Mammary microvascular endothelial cell (primary cell): ENCODE measurements at places on chromosomes 5 and 9. TPM values are rescaled to one million over a fixed set of nuclear protein-coding genes. Genes with fewer than 3 reads are reported as not detected.

Gene TTC16
- total RNA-seq: not detected in 2 replicates

Gene STPG3
- not detected in 2 replicates for total RNA-seq

Gene CDKN2A
- 40.8 and 43.6 TPM in 2 replicates for total RNA-seq

Gene GRIA1
- not detected in 2 replicates for total RNA-seq

Gene MEF2C
- 48.6 and 71.6 TPM in 2 replicates for total RNA-seq

Gene IGIP
- 0.67 and 2.2 TPM in 2 replicates for total RNA-seq

Gene MTREX
- 52.7 and 60.5 TPM in 2 replicates for total RNA-seq

Gene TMEM232
- total RNA-seq: 2.7 TPM in 1 of 2 replicates, not detected in the other

Gene PHF24
- total RNA-seq: not detected in 2 replicates

Gene GRIN3A
- total RNA-seq: not detected in 2 replicates

Gene OLFM1
- total RNA-seq: 2.1 and 4.7 TPM in 2 replicates

Gene PCDHGA12
- 4.7 and 5.9 TPM in 2 replicates for total RNA-seq

Gene PCDHGA1
- total RNA-seq: 0.20 and 0.59 TPM in 2 replicates

Gene ANKRD33B
- total RNA-seq: 5.3 and 6.9 TPM in 2 replicates

Gene KCNV2
- not detected in 2 replicates for total RNA-seq

Gene IFNA2
- not detected in 2 replicates for total RNA-seq

Gene BTNL3
- not detected in 2 replicates for total RNA-seq

Gene CFAP157
- not detected in 2 replicates for total RNA-seq

Gene SLC25A2
- 0.15 TPM in 1 of 2 replicates, not detected in the other for total RNA-seq

Gene IFNA1
- total RNA-seq: not detected in 2 replicates

Gene CFAP77
- total RNA-seq: not detected in 2 replicates

Gene ZMAT2
- total RNA-seq: 34.9 and 45.4 TPM in 2 replicates

Gene SEMA4D
- 1.3 and 1.8 TPM in 2 replicates for total RNA-seq

Gene SHOC1
- total RNA-seq: not detected in 2 replicates

Gene PRSS3
- total RNA-seq: 13.4 and 19.8 TPM in 2 replicates

Gene MEIKIN
- not detected in 2 replicates for total RNA-seq

Gene NR4A3
- total RNA-seq: 0.20 and 0.25 TPM in 2 replicates

Gene SV2C
- total RNA-seq: not detected in 2 replicates

Gene TRIM36
- 1.5 and 1.7 TPM in 2 replicates for total RNA-seq

Gene ZNF483
- total RNA-seq: 0.47 and 0.69 TPM in 2 replicates

Gene HARS2
- total RNA-seq: 21.4 and 28.1 TPM in 2 replicates

Gene TRIP13
- 58.5 and 61.4 TPM in 2 replicates for total RNA-seq

Gene CERT1
- total RNA-seq: 11.0 and 14.7 TPM in 2 replicates

Gene UBAP2
- total RNA-seq: 17.7 and 25.8 TPM in 2 replicates

Gene MOB3B
- 0.30 and 0.40 TPM in 2 replicates for total RNA-seq

Gene ADGRD2
- total RNA-seq: not detected in 2 replicates

Gene SNAPC3
- 21.4 and 21.5 TPM in 2 replicates for total RNA-seq

Gene CTXN3
- total RNA-seq: not detected in 2 replicates

Gene SLC27A4
- total RNA-seq: 45.0 and 56.6 TPM in 2 replicates

Gene RASGEF1C
- total RNA-seq: not detected in 2 replicates

Gene MARCHF11
- total RNA-seq: not detected in 2 replicates

Gene LAMC3
- 0.10 and 0.20 TPM in 2 replicates for total RNA-seq

Gene SLC6A19
- not detected in 2 replicates for total RNA-seq

Gene FGF18
- total RNA-seq: 0.20 TPM in 1 of 2 replicates, not detected in the other
